ENCODE measurements at places on chromosomes 7 and 10. TPM values are rescaled to one million over a fixed set of nuclear protein-coding genes. Genes with fewer than 3 reads are reported as not detected.

- no peak for DNase-seq
Observed at GRCh38 chr10:9863559-9864121, 1154.0 kb upstream of the CELF2 start.

DNA sequence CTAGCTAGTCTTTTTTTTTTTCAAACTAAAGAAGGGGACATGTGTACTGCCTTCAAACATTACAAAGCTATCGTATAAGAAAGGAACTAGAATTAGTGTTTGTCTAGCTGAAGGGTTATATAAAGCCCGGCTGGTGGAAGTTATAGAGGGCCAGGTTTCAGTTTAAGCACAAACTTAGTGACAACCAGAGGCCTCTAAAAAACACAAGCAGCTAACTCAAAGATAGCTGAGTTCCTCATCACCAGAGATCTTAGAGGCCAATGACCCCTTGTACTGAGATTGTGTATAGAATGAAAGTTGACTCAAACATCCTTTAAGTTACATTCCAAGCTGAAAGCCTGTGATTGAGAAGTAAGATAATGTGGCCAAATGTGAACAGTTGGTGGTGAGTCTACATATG is 28.1 kb upstream of the SGMS1 start:
- no peak for DNase-seq

Gene MCM10
- total RNA-seq = 3.5 TPM

Gene ITIH2
- total RNA-seq = not detected

Gene FAM241B
- total RNA-seq = 4.0 TPM

GRCh38 chr10:85979598-85979997 is 387.0 kb downstream of the GRID1 start:
- DNase-seq = no peak

- DNase-seq = peak; percentile 82
Observed at GRCh38 chr10:77531441-77532001, 106.1 kb downstream of the KCNMA1 start.

Gene AUTS2
- total RNA-seq = 25.7 TPM

GRCh38 chr10:49076741-49077521 is 38.4 kb downstream of the VSTM4 start:
- DNase-seq = no peak

DNA sequence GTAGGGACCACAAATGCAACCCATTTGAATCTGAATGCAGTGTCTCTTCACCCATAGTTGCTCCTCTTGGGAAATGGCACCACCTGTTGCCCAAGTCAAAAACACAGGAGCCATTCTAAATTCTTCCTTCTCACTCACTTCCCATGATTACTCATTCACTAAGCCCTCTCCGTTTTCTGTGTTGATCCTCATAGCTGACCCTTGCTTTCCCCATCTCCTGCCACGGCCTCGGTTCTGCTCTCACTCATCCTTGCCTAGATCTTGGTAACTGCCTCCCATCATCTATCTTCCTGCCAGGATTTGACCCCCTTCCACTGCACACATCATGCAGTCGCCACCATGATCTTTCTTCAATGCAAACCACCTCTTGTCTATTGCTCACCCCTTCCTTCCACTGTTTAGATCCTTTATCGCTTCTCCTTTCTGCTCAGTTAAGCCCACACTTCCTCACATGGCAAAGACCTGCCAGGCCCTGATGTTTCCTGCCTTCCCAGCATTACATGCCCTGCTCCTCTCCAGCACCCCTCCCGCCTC is 19.0 kb upstream of the CPN1 start:
- peak; percentile 25 for DNase-seq

Measured in mammary epithelial cell (primary cell).